ENCODE measurements at places on chromosomes 12 and 14. TPM values are rescaled to one million over a fixed set of nuclear protein-coding genes. Genes with fewer than 3 reads are reported as not detected.

The SYNDIG1L gene
- total RNA-seq = not detected

The INSM2 gene
- total RNA-seq = not detected

The GRIN2B gene
- 0.24 TPM for total RNA-seq

The KCNC2 gene
- total RNA-seq = not detected

The CIDEB gene
- 1.4 TPM for total RNA-seq

The GNB3 gene
- not detected for total RNA-seq

The TAS2R50 gene
- total RNA-seq = 0.96 TPM

The AP1G2 gene
- total RNA-seq = 56.4 TPM

The RERGL gene
- not detected for total RNA-seq

The MAP3K12 gene
- total RNA-seq = 4.7 TPM

The FBXO33 gene
- total RNA-seq = 18.3 TPM

The CLEC4D gene
- not detected for total RNA-seq

The ART4 gene
- not detected for total RNA-seq

The GALC gene
- total RNA-seq = 10.6 TPM

The TAS2R14 gene
- 0.96 TPM for total RNA-seq

The BATF gene
- 10.0 TPM for total RNA-seq

The KCNJ8 gene
- 0.48 TPM for total RNA-seq

The SOCS2 gene
- total RNA-seq = 20.7 TPM

The AHSA1 gene
- 149 TPM for total RNA-seq

The SMIM41 gene
- not detected for total RNA-seq

The WIF1 gene
- total RNA-seq = not detected

The RITA1 gene
- 25.4 TPM for total RNA-seq

The FLVCR2 gene
- 1.7 TPM for total RNA-seq

The KTN1 gene
- 140 TPM for total RNA-seq

The FAM90A1 gene
- under 0.01 TPM for total RNA-seq

The ACOT6 gene
- total RNA-seq = 0.43 TPM

The PGAM5 gene
- 96.1 TPM for total RNA-seq

The PRIMA1 gene
- total RNA-seq = not detected

The ASIC1 gene
- total RNA-seq = 1.1 TPM
